ENCODE measurements at places on chromosomes 11 and 22. TPM values are rescaled to one million over a fixed set of nuclear protein-coding genes. Genes with fewer than 3 reads are reported as not detected.

SYTL2 gene
- total RNA-seq: 57.1 TPM

GRCh38 chr11:119113716-119114115, 6.6 kb downstream of the C2CD2L start:
- DNase-seq: no peak

DNA sequence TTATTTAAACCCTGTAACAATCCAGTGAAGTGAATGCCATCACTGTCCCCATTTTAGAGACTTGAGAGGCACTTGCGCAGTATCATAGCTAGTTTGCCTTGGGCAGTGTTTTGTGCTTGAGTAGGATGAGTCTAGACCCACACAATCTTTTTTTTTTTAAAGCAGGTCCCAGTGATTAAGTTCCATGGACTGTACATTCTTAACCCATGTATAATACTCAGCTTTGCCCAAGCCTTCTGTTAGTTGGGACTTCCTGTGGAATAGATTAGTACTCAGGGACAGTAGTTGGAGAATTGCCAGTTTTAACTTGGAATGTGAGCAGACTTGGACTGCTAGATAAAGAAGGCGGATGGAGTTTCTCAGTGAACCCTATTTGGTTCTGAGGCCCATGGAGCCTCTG, 108.6 kb upstream of the RASSF10 start:
- peak; percentile 89 for DNase-seq

GRCh38 chr11:123033895-123034294, 28.0 kb downstream of the HSPA8 start:
- no peak for DNase-seq

DNA sequence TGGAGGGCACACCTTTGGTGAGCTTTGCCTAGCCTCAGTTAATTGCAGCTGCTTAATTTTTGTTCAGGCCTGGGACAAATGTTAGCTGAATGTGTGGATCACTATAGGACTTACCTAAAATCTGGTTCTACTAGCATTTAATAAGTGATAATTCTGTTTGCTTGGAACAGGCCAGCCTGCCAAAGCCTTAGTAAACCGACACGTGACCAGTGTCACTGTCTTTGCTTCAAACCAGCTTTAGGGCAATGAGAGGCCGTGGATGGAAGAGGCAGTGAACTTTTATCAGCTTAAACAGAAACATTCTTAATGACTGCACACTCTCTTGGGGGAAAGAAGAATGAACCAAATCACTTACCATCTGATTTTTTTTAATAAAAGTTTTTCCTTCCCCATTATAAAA, 10.8 kb downstream of the PARVA start:
- no peak for DNase-seq

All from PC-3 (cell line).